ENCODE measurements at places on chromosomes 2 and 18.

DNA sequence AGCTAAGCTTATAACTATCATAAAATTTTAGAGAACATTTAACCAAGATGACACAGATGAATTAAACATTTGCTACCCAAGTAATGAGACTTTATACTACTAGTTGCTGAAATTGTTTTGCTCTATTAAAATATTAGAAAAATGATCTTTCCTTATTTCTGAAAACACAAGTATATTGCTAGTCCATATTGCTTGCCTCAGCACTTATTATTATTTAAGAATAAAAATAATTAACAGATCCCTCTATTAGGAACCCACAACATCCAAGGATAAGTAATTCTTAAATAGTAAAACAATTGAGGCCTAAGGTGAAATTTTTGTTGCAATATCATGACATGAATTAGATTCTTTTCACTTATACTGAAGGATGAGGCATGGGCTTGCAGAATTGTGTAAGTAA is 65.2 kb downstream of the CCDC148 start:
- no peak for DNase-seq

- DNase-seq = no peak
Measured at GRCh38 chr2:194714541-194714940, 942.5 kb upstream of the SLC39A10 start.

GRCh38 chr2:168732100-168732499 is 70.3 kb upstream of the NOSTRIN start:
- no peak for DNase-seq

DNA sequence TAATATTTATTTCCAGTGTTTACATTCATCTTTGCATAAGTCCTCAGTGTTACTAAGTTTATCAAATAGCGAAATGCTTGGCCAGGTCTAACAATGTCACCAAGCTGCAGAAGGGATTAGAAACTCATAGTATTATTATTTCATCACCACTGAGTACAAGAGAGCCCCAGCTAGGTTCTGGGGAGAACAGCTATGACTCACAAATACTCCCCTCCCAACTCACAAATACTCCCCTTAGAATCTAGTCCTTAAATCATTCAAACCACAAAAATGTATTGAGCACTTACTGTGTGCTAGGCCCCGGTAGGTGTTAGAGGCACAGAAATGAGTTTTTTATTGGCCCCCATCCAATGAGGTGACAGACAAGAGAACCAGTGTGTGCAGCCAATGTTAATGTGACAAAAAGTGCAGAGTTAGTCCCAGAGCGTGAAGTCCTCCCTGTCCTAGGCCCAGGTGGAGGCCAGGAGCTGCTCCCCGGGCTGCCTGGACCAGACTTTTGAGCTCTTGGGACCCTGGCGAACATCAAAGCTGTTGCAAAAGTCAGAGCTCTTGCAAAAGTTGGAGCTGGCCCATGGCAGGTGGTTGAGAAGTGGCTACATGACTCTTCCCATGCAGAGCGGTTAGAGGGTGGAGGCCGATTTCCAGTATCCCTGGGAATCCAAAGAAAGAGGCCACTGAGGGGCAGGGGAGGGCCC is 9.8 kb downstream of the STEAP3 start:
- no peak for DNase-seq

- no peak for DNase-seq
Measured at GRCh38 chr2:8222979-8223694, 458.7 kb upstream of the ID2 start.

- peak; percentile 48 for DNase-seq
Measured at GRCh38 chr2:230924470-230925341, at the start of gene GPR55. GPR55 (minus strand) TSS chr2:230925242; CDS start chr2:230910962, 14,280 bp downstream.

DNA sequence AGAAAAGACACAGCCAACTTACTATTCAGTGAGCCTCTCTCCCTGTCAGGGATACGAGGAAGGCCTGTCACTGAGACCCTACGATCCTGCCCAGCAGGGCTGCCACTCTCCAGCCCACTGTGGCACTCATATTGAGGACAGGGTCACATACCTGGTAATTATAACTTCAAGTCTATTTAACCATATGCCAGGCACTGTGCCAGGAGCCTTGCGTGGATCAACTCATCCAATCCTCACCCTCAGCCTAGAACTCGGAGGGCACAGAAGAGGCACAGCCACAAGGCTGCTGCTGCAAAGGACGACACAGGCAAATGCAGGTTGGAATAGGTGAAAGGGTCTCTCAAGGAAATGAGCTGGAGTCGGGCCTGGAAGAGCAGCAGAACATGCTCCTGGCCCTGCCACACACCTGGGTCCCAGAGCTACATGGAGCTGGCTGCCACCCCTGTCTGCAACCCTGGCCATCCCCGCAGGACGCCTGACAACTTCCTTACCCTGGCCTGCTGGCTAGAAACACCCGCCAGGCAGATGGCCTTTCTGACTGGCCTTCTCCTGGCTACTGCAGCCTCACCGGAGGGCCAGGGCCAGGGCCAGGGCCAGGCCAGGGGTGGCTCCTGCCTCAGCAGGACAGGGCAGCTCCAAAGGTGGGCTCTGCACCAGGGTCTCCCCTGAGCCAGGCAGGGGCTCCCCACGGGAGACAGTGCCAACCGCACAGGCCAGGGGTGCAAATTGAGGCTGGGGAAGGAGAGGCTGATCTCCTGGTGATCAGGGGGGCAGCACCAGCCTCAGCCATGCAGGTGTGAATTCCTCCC is 32.1 kb upstream of the SLC66A3 start:
- no peak for DNase-seq

- DNase-seq = no peak
Measured at GRCh38 chr2:106885971-106886915, at the start of gene ST6GAL2. ST6GAL2 (minus strand) TSS chr2:106886167; CDS start chr2:106843977, 42,190 bp downstream.

GRCh38 chr18:63564021-63564420 is 21.9 kb downstream of the SERPINB12 start:
- DNase-seq = no peak

GRCh38 chr2:177758591-177759371 is 313.8 kb downstream of the PDE11A start:
- no peak for DNase-seq

DNA sequence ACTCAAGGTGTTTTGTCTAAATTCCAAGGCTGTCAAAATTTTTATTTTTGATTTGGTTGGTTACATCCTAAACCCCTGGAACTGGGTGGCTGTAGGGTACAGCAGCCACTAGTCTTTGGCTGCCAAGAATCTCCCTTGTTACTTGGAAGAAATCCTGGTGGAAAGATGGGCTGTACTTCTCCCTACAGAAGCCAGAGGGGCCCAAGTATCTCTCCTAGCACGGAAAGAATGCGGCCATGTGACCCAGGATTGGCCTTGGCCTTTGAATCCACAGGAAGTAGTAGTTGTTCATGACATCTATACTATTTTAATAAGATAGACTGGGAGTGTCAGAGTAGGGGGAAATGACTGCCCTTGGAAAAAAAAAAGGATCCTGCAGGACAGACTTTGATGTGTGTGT is 54.4 kb upstream of the MYO3B start:
- no peak for DNase-seq

GRCh38 chr18:26874283-26874682 is 8.8 kb upstream of the AQP4 start:
- no peak for DNase-seq

DNA sequence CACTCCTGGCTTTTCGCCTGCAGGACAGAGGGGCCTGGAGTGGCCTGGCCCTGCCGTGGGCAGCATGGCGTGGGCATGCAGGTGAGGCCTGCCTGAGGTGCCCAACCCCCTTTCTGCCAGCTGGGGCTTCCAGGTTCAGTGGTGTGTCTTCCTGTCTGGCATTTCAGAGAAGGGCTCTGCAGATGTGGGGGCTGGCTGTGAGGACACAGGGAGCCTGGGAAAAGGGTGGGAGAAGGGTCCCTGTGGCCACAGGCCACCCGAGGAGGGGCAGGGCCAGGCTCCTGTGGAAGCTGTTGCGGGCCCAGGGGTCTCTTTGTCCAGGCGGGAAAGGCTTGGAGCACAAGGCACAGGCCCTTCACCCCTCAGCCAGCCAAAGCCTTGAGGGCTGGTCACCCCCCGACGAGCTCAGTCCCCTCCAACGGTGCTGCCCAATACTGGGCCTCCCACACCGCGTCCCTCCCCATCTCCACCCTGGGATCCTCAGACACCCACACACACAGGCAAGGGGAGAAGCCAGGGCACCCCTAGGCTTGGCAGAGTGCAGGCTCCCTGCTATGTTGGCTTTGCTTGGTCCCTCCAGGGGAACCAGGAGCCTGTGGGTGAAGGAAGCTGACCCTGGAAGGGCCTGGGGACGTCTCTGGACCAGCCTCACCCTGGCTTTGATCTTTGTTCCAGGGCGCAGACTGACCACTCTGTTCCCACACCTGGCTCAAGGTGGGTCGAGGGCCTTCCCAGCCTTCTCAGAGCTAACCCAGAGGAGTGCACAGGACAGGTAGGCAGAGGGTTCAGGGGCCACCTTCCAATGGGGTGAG is 3.7 kb upstream of the AQP12A start:
- no peak for DNase-seq

DNA sequence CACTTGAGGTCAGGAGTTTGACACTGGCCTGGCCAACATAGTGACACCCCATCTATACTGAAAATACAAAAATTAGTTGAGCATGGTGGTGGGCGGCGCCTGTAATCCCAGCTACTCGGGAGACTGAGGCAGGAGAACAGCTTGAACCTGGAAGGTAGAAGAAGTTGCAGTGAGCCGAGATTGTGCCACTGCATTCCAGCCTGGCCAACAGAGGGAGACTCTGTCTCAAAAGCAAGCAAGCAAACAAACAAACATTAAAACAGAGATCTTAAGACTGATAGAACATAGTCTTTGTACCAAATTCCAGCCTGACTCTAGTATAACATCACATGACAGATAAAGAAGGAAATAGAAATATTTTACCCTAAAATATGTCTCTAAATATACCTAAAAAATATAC is 168.1 kb downstream of the PTPRM start:
- DNase-seq = no peak

DNA sequence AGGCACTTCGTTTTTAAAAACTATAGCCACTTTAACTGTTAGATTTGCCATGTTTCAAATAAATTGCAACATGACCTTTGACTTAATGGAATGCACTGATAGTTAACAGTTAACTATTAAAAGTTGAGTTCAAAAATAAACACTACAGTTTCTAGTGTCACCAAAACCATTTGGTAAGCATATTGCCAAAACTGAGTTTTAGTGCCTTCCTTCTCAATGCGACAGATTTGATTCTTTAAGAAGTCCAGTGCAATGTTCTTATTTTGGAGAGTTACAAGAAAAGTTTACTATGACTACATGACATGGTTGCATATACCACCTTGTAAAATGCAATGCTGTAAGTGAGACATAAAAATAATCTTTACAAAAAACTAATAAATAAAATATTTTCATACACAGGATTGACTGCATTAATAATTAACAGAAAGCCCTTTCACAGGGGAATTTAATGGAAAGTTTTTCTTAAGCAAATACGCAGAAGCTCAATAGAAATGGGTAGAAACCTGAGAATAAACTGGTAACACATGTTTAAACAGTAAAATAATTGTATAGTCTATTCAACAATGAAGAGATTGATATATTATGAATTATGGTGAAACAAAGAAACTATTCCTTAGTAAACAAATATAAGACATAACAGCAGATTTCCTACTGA is 53.8 kb downstream of the GRB14 start:
- DNase-seq = no peak

DNA sequence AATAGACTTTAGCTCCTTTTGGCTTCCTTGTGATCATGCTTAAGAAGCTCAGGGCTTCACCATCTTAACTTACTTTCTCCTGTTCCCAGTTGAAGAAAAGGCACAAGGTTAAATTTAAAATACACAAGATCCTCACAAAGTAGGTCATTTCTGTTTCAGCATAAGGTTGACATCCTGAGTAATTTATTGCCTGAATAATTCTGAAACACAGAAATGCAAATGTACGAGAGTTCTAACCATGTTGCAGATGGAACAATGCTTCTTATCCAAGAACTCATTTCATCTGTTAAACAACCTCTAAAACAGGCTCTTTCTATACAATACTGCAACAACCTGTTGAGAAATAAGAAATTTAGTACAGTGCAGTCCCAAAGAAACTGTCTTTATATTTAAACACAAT is 395.2 kb downstream of the BCL11A start:
- DNase-seq = no peak

GRCh38 chr2:54115284-54116137 is at the start of gene ACYP2:
ACYP2 (plus strand) TSS chr2:54115615.
- DNase-seq = peak; percentile 90

- DNase-seq = no peak
Measured at GRCh38 chr18:29531746-29532145, 1354.8 kb upstream of the CDH2 start.

GRCh38 chr2:15764683-15765011 is 173.0 kb downstream of the DDX1 start:
- DNase-seq = no peak

DNA sequence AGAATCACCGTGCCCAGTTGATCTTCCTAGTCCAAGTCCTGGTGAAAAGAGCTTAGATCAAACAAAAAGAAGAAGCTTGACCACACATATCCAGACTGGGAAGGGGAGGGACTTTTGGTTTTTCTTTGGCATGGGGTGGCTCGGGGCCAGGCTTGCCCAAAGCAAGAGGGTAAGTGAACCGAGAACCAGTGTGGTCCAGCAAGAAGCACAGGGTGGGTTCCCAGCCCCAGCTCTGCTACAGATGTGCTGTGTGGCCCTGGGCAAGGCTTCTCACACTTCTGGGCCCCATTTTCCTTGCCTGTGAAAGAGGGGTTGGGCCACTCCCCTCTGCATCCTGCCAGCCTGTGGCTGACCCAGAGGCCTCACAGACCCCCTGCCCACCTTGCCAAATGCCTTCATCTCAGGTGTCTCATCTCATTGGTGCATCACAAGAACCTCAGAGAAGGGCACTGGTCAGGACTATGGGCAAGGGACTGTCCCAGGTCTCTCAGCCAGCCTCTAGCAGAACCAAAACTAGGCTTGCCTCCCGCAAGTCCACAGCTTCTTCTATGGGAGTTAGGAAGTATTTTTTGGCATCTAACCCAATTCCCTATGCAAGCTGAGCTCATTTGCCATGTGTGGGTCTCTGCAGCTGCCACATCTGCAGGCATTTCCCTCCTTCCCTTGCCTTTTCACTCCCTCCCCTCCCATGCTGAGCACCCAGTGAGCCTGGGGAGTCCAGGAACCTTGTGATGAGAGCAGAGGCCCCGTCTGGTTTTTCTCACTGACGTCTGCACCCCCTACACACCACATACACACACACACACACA is 6.9 kb downstream of the ATP6V1B1 start:
- DNase-seq = no peak

- no peak for DNase-seq
Measured at GRCh38 chr18:62984656-62985315, 269.4 kb downstream of the PHLPP1 start.

GRCh38 chr2:98914713-98915580 is 21.1 kb downstream of the CRACDL start:
- no peak for DNase-seq

GRCh38 chr18:43578706-43579105 is 301.4 kb upstream of the SYT4 start:
- DNase-seq = no peak

- no peak for DNase-seq
Measured at GRCh38 chr2:189684811-189685210, 10.3 kb downstream of the ANKAR start.

- DNase-seq = no peak
Measured at GRCh38 chr2:37819186-37819585, 105.9 kb upstream of the RMDN2 start.

GRCh38 chr18:2920027-2920426 is 73.2 kb downstream of the EMILIN2 start:
- DNase-seq = no peak

GRCh38 chr18:26022585-26022984 is 67.8 kb downstream of the SS18 start:
- no peak for DNase-seq

GRCh38 chr18:73283788-73284187 is 416.0 kb upstream of the NETO1 start:
- no peak for DNase-seq

- DNase-seq = no peak
Measured at GRCh38 chr2:17401096-17401495, 117.1 kb downstream of the RAD51AP2 start.

- DNase-seq = no peak
Measured at GRCh38 chr2:239302808-239303557, 97.8 kb downstream of the HDAC4 start.
